ENCODE measurements at places on chromosomes 16 and 17.
A peak's percentile ranks its signal among the peaks of the same experiment; 100 is the strongest.

DNA sequence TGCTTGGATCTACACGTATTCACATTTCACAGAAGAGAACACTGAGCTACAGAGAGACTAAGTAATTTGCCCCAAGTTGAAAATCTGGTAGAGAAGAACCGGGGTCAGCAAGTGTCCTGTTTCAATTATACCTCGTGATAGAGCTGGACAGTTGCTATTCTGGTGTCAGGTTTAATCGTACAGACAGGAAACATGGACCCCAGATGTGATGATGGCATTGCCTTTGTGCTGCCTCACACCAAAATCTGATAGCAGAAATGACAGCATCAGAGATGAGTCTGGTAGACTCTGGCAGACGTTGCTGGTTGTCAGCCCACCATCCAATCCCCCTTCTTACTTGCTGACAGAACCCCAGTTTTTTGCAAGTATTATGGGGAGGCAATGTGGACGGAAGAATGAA lies 112.1 kb upstream of the FOXF1 start:
- DNase-seq, result no peak

DNA sequence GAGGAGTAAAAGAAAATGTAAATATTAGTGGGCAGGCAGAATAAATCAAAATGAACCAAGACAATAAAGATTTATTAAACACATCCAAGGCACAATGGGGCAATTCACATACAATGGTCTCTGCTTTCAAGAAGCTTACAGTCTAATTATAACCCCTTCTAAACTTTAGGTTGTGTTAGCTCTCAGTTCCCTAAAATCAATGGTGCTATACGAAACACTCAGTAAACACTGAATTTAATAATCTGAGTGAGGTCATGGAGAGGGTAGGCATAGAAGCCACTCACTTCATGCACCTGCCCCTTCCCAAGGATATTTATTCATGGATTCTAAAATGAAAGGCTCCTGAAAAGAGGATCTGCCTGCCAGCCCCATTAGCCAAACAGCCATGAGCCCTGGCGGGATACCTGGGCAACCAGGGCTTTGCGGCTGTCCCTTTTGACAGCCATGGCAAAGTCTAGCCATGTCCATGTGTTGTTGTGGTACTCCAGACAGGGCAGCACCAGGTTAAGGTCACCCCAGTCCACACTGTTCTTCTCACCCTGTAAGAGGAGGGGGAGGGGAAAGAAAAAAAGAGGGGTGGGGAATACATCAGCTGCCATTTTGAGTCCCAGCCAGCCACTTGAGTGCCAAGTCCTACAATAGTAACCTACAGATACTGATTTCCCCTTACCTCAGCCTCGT lies 1.4 kb upstream of the RSKR start:
- no peak for DNase-seq

DNA sequence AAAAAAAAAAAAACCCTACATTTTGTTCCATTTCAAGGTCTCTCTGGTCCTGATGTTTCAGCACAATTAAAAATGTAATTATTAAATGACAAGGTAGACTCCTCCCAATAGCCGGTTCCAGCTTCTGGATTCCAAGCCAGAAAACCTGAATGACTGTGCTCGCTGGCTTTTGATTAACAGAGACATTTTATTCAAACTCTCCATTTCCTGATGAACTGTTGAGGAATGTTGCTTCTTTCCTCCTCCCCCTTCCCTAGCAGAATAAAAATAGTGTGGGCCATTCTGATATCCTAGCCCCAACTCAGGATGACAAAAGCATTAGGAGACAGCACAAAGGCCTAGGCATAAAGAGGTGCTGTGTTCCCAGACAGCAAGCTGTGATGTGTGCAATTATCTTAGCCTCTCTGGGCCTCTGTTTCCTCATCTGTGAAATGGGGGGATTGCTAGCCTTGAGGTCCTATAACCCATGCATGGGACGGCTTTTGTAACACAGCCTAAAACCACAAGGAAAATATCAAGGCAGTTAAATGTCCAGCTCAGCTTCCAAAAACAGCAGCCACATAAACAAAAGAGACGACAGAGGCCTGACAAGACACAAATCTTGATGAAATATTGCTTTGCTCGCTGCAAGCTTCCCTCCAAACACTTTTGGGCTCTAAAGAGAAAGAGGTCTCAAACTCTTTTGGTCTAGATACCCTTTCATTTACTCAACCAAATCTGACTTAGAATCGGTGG lies 127.2 kb upstream of the RCVRN start:
- no peak for DNase-seq

DNA sequence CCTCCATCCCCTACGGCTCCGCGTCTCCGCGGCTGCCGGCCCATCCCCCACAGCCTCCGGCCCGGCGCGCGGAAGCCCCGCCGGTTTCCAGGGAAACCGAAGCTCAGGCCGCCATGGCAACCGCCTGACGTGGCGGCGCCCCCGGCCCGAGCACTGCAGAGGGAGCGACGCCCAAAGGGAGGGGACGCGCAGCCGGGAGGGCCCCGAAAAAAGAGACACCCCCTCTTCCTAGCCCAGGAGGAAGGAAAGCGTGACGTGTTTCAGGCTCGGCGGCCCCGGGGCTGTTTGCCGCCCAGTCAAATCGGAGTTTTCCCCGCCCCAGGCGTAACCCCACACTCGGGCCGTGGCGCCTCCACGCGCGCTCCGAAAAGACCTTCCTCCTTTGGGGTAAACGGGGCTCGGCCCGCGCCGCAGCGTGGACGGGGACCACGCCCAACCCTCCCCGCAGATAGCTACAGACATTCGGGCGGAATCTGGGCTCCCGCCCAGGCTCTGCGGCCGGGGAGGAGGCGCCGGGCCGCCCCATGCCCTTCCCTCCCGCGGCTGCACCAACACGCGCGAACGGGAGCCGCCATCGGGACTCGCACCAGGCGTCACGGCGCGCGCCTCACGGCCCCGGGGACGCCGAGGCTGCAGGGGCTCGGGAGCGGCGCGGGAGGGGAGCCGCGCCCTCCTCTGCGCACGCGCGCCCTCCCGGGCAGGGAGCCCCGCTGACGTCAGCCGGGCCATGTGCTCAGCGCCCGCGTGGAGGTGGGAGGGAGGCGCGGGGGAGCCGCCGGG lies 7.5 kb downstream of the MNT start:
- peak; percentile 94 for DNase-seq

DNA sequence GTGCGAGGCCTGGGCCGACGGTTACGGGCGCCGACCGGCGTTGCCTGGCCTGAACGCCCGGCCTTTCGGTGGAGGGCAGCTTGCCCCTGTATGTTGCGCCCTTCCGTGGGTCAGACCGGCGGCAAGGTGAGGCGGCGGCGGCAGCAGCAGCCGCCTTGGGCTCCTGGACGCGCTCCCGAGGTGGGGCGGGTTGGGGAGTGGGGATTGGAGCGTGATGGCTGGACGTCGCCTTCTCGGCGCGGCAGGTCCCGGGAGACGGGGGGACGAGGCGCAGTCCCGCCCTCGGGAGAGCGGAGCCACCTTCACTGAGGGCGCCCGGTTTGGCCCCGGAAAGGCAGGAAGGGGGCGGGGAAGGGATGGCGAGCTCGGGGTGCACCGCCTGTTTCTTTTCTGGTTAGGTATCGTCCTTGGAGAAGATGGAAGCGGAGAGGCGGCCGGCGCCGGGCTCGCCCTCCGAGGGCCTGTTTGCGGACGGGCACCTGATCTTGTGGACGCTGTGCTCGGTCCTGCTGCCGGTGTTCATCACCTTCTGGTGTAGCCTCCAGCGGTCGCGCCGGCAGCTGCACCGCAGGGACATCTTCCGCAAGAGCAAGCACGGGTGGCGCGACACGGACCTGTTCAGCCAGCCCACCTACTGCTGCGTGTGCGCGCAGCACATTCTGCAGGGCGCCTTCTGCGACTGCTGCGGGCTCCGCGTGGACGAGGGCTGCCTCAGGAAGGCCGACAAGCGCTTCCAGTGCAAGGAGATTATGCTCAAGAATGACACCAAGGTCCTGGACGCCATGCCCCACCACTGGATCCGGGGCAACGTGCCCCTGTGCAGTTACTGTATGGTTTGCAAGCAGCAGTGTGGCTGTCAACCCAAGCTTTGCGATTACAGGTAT lies 671 bp downstream of the DGKE start:
- DNase-seq, result peak; percentile 76

- DNase-seq, result peak; percentile 12
Observed at GRCh38 chr16:22787466-22788192, 26.3 kb upstream of the HS3ST2 start.
